ENCODE measurements at places on chromosomes 2 and 18.

DNA sequence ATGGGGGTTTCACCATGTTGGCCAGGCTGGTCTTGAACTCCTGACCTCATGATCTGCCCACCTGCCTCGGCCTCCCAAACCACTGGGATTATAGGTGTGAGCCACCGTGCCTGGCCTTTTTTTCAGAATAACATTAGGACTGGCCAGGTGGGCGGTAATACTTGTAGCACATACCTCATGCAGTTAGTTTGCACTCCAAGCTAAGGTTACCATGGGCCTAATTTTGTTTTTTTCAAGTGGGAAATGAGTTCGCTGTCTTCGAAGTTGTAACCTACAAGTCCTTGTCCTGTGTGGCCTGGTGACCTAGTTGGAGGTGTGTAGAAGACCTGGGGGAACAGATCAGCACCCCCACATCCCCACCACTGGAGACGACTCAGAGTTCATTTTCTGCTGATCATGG, 74.8 kb downstream of the LYPD1 start:
- DNase-seq = no peak

DNA sequence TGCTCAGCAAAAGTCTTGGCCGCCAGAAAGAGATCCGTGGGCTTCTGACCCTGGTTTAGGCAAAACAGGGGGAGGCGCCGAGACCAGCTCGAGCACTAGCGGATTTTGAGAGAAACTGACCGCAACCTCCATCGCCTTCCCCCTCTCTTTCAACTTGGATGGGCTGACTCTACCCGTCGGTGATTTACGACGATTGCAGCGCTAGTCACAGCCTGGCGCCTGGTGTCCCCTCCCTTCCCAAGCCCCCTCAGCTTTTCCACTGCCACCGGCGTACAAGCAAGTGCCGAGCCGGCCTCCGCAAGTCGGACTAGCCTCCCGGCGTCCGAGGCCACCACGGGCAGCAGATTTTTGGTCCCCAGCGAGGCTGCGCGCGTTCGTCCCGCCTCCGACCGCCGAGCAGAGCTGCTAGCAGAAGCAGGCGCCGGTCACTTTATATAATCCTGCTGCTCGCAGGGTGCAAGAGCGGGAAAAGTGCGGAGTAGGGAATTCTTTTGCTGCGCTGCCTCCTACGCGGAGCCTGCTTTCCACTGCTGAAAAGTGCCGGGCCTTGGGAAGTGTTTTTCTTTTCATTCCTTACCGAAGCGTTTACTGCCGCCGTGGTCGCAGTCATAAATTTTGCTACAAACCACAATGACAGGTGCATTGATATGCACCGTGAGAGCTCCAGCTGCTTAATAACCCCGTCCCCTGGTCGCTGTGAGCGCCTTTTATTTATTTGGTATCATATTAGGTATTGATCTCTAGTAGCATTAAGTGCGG, 7.7 kb downstream of the HOXD3 start:
- no peak for DNase-seq

GRCh38 chr2:74414881-74415761, 6.3 kb downstream of the C2orf81 start:
- no peak for DNase-seq

DNA sequence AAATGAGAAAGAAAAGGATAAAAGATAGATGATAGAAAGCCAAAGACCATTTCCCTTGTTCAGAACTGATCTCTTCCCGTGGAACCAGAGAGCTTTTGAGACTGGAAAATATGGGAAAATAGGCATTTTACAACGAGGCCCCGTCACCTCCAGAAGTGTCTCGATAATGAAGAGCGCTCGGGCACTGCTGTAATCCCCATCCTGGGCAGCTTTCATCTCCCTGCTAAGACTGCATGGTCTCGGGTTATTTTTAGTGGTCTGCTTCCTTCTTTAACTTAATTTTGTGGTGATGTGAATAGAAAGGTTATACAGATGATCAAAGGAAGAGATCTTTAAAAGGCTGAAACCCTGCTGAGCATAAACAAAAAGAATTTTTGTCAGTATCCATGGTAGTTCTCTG, 176.6 kb downstream of the METTL4 start:
- DNase-seq = no peak

DNA sequence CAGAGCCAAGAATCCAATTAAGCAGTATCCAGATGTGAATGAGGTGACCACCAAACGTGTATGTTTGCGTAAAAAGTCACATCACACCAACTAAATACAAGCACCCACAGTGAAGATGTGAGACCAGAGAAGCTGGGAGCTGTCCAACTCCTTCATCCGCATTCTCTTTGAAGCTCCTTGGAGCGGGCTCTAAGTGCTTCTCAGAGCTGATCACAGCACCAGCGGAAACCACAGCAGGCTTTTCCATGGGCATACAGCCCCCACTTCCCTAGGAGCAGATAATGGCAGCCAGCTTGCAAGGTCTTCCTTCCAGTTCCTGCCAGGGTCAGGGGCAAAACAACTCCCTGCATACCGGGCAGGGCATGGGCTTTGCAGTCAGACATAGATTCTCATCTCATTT, 36.4 kb downstream of the REEP1 start:
- no peak for DNase-seq

DNA sequence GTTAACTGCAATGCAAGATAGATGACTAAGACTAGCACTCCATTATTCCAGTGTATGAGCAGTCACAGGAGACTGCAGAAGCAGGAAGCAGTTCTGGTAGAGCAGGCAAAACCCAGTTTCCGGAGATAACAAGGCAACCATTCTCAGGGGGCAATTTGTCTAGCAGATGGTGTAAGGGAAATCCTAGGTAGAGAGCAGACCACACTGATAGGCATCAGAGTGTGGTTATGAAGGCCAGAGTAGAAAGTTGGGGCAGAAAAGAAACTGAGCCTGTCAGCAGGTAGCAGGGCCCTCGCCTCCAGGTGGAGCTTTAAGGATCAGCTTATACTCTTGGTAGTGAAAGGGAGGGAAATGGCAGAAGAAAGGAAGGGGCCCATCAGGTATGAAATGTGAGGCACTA, 164.4 kb downstream of the PDE11A start:
- DNase-seq = no peak

- no peak for DNase-seq
Observed at GRCh38 chr2:169961911-169962310, 134.7 kb downstream of the UBR3 start.
